ENCODE measurements at places on chromosomes 7 and 10.

- DNase-seq: peak; percentile 74
Observed at GRCh38 chr10:6721480-6721879, 141.4 kb upstream of the PRKCQ start.

DNA sequence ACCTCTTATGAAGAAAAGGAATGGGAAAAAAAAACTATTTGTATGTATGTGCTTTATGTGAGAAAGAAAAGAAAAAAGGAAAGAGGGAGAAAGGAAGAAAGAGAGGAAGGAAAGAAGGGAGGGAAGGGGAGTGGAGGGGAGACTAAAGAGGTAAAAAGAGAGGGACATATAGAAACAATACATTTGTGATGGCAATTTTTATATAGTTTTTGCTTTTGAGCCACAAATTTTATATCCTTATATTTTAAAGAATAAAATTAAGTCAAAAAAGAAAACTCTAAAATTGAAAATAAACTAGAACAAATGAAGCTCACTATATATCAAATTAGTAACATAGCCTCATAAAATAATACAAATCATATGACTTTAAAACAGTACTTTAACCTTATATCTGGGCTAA, 11.0 kb downstream of the C7orf25 start:
- no peak for DNase-seq

DNA sequence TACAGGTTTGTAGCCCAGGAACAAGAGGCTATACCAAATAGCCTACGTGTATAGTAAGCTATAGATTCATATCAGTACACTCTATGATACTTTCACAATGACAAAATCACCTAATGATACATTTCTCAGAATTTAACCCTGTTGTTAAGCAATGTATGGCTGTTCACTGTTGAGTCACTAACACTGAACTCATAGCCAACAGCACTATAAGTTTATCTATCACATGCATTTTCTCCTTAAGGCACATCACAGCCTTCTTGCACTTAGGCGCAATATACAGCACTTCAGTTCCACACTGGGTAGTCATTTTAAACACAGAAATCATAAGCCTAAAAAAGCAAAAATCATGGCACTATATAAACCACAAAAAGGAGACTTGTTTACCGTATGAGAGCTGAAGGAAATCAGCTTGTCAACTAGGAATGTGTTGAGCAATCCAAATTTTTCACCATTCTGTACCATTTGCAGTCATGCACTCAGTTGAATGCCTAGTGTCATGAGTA, 45.6 kb downstream of the ZNF438 start:
- DNase-seq: no peak

- DNase-seq: no peak
Observed at GRCh38 chr10:81728692-81729091, 146.3 kb upstream of the NRG3 start.

DNA sequence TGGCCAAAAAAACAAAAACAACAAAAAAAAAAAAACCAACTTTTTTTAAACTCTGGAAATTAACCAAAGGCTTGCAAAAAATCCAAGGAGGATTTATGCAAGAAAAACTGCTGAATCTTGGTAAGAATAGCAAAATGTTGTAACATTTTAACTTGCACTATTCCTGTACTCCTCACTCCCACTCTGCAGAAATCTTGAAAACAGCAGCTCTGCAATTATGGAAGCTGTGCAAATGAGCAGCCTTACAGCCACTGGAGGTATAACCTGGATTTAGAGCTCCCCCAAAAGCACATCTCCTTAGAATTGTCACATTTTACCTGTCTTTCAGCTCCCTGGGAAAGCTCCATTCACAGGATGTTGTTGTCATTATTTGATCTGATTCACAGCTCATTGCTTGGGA, 41.8 kb upstream of the LRGUK start:
- DNase-seq: no peak

GRCh38 chr7:85765698-85766298, 578.9 kb upstream of the SEMA3D start:
- no peak for DNase-seq

GRCh38 chr7:120400806-120401455, 128.0 kb downstream of the KCND2 start:
- DNase-seq: no peak

- no peak for DNase-seq
Observed at GRCh38 chr10:129847741-129848483, 116.2 kb downstream of the EBF3 start.

- DNase-seq: no peak
Observed at GRCh38 chr7:5630670-5631069, 150.8 kb downstream of the RNF216 start.

- no peak for DNase-seq
Observed at GRCh38 chr10:122243550-122243949, 27.5 kb upstream of the BTBD16 start.

- DNase-seq: no peak
Observed at GRCh38 chr10:117865945-117866344, 180.8 kb downstream of the RAB11FIP2 start.

GRCh38 chr10:132345345-132345744, 13.4 kb downstream of the LRRC27 start:
- DNase-seq: no peak

- no peak for DNase-seq
Observed at GRCh38 chr7:107701191-107701590, 40.6 kb downstream of the SLC26A4 start.

- DNase-seq: no peak
Observed at GRCh38 chr7:55536619-55537457, 35.5 kb downstream of the VOPP1 start.

DNA sequence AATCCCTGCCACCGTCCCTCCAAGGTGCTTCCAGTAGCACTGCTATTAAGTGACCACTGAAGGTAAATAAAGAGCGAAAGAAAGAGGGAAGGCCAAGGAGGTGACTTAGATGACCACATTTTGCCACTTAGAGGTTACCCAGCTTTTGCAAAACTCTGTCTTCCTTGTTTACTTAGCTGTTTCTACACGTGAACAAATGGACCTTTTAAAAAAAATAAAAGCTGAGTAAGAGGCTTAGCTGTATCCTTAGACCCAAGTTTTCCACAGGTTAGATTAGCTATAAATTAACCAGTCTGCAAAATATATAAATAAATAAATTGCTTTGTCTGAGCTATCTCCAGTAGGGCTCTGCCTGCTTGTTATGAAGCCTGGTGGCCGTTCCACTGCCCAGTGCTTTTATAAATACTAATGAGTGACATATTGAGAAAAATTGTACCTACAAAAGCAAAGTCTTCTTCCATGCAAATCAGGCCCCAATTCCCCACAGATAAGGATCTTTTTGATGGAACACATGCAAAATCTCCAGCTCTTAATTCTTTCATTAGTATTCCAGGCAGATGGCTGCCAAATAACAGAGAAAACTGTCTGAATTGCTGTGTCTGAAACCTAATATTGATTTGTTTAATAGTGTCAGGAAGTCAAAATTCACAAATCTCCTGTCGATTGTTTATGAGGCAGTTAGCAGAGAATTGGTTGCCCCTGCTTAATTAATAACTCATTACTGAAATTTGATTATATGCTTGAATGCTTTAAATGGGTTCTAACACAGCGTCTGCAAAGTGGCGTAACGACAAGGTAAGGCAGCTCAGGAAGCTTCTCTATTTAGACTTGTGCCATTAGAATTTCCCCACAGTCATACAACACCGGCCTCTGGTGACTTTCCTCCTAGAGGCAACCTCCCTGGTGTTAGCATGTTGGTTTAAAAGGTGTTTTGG, 176.7 kb downstream of the EMX2 start:
- DNase-seq: no peak

- peak; percentile 76 for DNase-seq
Observed at GRCh38 chr10:62093863-62094291, 174.8 kb downstream of the RTKN2 start.

- DNase-seq: no peak
Observed at GRCh38 chr10:86169506-86170254, 196.9 kb downstream of the GRID1 start.

GRCh38 chr10:18399158-18399557, 252.2 kb downstream of the NSUN6 start:
- DNase-seq: no peak

DNA sequence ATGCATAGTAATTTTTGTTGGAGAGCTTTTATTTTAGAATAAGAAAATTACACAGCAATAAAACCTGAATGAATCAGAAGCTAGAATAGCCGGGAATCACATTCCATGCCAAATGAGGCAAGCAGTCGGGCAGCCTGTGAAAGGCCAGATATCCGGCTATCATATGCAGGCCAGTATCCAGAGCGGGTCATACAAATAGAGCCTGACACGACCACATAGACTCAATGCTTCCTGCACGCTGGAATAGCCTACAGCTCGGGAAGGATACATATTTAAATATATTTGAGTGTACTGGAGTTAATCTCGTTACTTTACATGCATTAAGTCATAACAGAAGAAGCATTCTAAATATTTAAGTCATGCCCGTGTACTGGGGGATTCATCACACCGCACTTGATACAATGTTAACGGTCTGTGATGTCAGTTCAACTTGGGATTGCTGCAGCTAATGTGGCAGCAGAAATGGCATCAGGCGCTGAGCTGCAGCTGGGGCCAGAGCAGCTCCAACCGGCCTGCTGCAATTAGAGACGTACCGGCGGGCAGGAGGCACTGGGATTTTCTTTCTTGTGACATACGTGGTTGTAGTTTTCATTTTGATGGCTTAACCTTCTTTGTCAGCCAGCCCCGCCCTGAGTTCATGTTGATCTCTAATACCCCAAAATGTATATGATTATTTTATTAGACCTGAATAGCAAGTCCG, 112.0 kb downstream of the EBF3 start:
- DNase-seq: no peak

DNA sequence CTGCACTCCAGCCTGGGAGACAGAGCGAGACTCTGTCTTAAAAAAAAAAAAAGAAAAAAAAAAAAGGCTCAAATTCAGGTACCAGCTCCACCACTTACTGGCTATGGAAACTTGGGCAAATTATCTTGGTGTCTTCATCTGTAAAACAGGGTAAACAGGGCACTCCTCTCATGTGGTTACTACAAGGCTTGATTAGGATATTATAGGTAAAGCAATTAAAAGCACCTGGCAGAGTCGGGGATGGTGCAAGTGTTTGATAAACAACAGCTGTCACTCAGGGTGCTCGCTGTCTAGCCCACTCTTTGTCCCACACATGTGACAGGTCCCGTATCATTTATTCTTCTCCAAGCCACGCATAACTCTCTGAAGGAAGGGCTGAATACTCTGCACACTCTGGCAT, 96.9 kb downstream of the SORBS1 start:
- no peak for DNase-seq

DNA sequence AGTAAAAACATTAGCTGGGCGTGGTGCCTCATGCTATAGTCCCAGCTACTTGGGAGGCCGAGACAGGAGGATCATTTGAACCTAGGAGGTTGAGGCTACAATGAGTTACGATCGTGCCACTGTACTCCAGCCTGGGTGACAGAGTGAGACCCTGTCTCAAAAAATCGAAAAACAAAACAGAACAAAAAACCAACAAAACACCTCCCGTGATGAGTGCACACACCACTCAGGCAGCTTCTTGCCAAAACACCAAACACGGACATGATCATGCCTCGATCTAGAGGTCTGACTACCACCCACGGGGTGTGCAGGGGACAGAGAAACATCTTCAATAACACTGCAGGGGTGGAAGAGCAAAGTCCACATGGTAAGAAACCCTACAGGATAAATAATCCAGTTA, 44.4 kb downstream of the AMZ1 start:
- no peak for DNase-seq

- DNase-seq: no peak
Observed at GRCh38 chr7:23345601-23346000, 46.5 kb downstream of the MALSU1 start.

GRCh38 chr7:66150471-66150870, 35.8 kb downstream of the CRCP start:
- DNase-seq: no peak

GRCh38 chr10:28981007-28981406, 303.7 kb downstream of the BAMBI start:
- DNase-seq: no peak

GRCh38 chr10:9681655-9682054, 1336.0 kb upstream of the CELF2 start:
- no peak for DNase-seq

DNA sequence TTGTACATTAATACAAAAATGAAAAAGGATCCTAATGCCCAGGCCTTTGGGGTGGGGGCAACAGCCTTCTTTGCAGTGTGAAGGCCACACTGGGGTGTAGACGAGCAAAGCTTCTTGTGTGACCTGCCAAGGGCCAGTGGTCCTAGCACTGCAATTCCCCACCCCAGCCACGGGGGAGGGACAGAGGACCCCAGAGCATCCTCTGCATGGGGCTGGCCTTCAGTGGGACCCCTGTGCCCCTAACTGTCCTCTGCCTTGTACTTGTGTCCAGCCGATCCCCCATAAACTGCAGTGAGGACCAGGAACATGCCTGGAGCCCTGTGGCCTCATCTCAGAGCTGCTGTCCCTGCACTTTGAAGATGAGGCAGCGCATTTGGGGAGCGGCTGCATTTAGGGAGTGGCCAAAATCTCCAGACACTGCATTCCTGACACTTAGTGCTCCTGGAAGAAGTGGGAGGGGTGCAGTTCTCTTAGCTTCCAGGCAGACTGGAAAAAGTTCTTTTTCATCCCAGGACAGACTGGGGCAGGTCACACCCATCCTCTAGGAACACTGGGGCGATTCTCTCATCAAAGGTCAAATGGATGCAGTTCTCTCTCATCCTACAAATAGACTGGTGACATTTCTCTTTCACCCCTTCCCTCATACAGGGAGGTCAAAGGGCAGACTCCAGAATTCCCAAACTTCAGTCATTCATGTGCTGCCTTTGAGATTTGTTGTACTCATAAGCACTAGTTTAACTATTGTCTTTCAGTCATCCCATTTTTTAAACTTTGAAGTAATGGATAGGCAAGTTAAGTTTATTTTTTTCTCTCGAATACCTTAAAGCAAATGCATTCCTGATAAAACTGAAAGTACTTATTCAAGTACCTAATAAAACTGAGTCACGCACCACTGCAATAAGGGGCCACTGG, 922 bp upstream of the MYO1G start:
- no peak for DNase-seq
